ENCODE measurements at places on chromosomes 4 and X.

GRCh38 chr4:101251261-101251660, 96.1 kb downstream of the PPP3CA start:
- no peak for DNase-seq

DNA sequence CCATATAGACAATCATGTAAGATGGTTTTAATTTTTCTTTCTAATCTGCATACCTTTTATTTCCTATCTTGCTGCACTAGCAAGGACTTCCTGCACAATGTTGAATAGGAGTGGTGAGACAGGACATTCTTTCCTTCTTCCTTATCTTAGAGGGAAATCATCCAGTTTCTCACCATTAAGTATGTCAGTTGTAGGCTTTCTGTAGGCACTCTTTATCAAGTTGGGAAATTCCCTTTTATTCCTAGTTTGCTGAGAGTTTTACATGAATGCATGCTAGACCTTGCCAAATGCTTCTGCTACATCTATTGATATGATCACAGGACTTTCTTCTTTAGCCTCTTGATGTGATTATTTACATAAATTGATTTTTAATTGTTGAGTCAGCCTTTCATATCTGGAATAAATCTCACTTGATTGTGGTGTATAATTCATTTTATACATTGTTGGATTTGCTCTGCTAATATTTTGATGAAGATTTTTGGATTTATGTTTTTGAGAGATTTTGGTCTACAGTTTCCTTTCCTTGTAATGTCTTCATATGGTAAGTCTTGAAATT, 23.8 kb downstream of the RNF175 start:
- no peak for DNase-seq

GRCh38 chr4:37758226-37758625, 68.3 kb upstream of the PGM2 start:
- no peak for DNase-seq

DNA sequence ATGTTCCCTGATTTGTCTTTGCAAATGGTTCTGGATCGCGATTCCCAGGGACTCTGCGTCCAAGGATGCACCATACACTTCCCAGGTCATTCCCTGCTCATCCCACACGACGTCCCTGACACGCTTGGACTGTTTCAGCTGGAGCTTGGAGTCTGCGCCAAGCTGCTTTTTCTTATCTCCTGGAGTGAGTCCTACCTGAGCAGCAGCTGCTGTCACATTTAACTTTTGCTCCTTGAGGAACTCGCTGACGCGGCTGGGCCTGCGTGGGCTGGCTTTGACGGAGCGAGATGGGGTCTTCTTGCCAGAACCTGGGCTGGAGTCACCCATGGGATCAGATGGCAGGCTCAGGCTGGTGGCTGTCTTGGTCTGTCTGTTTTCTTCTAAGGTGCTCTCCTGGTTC, 59.6 kb downstream of the GPRIN3 start:
- DNase-seq = no peak

- DNase-seq = no peak
Observed at GRCh38 chrX:101564651-101565050, 14.3 kb downstream of the ARMCX1 start.

- no peak for DNase-seq
Observed at GRCh38 chr4:48698029-48698971, 81.8 kb downstream of the FRYL start.

GRCh38 chr4:102493794-102494193, 7.4 kb upstream of the NFKB1 start:
- no peak for DNase-seq

DNA sequence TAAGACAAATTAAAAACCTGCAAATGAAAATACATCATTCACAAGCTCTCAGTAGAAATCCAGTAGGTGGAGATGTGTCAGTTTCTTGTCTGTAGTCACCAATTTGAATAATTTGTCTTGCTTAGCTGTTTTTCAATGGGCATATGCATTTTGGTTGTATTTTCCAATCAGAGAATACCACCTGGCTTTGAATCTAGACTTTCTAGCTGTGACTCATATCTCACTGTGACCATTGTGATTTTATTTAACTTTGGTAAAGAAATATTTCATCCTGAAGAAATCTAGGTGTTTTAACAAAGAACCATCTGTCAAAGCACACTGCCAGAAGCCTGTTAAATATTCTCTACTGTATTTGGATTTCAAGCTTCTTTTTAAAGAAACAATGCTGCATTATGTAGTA, 1650.6 kb upstream of the IGFBP7 start:
- DNase-seq = no peak

- no peak for DNase-seq
Observed at GRCh38 chr4:184355111-184355604, 119.2 kb downstream of the IRF2 start.

- no peak for DNase-seq
Observed at GRCh38 chr4:34720571-34720970, 1523.7 kb downstream of the ARAP2 start.

DNA sequence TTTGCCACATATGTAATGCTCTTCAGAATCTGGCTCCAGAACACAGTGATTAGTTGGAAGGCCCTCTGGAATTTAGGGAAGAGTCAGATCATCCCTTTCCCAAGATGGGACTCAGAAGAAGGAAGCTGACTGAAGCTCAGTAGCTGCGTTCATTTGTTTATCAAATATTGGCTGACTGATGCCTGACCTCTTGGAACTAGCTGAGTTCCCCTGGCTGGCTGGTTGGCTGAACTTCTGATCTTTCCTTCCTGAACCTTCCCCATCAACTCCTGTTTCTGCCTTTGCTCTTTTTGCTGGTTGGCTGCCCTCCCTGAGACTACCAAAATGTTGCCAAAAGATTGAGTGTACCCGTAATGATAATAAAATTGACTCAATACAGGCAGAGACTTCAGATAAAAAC, 866.5 kb upstream of the INTU start:
- no peak for DNase-seq

DNA sequence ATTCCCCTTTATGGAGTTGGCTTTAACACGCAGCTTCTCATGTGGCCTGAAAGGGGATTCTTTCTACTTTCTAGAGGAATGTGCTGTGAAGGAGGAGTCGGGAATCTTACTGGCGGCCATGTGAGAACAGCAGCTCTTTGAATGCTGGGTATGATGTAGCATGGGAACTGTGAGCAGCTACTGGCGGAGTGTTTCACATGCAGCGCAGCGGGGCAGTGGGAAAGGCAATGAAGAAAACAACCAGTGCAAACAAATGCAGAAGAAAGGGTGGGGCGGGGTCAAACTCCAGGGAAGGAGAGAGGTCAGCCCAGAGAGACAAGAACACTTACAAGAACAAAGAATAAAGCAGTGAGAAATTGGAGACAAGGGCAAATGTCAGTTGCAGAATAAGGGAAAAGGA, 363.8 kb upstream of the FTHL17 start:
- no peak for DNase-seq

DNA sequence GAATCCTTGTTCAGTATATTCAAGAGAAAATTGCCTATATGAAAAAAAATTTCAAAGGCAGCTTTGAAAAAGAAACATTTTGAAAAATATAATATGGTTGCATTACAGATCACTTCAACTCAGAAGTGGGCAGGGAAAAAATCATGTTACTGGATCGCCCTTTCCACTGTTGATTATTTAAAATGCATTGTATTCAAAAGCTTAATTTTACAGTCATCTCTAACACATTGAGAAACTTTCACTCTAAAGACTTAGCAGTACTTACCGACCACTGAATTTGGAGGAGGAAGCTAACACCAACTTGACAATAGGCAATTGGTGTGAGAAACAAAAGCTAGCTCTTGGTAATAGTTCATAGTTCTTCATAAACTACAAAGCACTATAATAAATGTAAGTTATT, 101.9 kb downstream of the CEP135 start:
- no peak for DNase-seq

- no peak for DNase-seq
Observed at GRCh38 chr4:179867300-179867878, 2375.8 kb upstream of the TENM3 start.

- no peak for DNase-seq
Observed at GRCh38 chr4:115279330-115279729, 165.9 kb upstream of the NDST4 start.

GRCh38 chr4:149751174-149751573, 64.5 kb downstream of the IQCM start:
- no peak for DNase-seq

Measured in type B pancreatic cell (in vitro differentiated cells).